GM23248 (cell line): ENCODE measurements at places on chromosomes 5 and 9. TPM values are rescaled to one million over a fixed set of nuclear protein-coding genes. Genes with fewer than 3 reads are reported as not detected.
A peak's percentile ranks its signal among the peaks of the same experiment; 100 is the strongest.

GRCh38 chr5:80686757-80687156, 32.0 kb upstream of the DHFR start:
- peaks cover 13% of the 10 kb centered on the region; the same call in 1 of the 2 replicates for H3K36me3 ChIP-seq
- no peaks in the 10 kb centered on the region for H3K4me1 ChIP-seq
- H3K4me3 ChIP-seq = no peak overlapping the region
- DNase-seq = peak; percentile 46
- H3K27me3 ChIP-seq = no peaks in the 10 kb centered on the region

- H3K4me1 ChIP-seq = peaks cover 11% of the 10 kb centered on the region; the same call in 1 of the 2 replicates
- DNase-seq = peak; percentile 51
- no peak overlapping the region for H3K4me3 ChIP-seq
- H3K27me3 ChIP-seq = no peaks in the 10 kb centered on the region
- H3K36me3 ChIP-seq = no peaks in the 10 kb centered on the region
These were observed 14.1 kb upstream of the MOCS2 start for GRCh38 chr5:53123702-53124101.

DNA sequence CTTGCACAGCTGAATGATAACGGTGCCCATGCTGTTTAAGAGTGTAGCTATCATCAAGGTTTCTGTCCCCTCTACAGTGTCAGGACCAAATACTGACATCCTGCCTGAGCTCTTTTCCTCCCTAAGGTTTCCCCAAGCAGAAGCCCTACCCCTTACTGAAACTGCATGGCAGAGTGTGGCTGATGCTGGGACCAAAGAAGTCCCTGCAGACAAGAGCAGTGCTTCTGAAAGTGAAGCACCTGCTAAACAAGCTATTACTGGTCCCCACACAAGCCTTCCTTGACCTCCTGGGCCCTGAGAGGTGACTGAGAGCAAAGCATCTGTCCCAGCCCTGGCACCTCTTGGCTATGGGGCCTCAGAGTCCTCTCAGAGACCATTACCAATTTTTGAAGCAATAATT, 56.1 kb downstream of the CFAP90 start:
- no peak for DNase-seq
- no peaks in the 10 kb centered on the region; the same call in 1 of the 2 replicates for H3K27me3 ChIP-seq
- no peak overlapping the region for H3K4me3 ChIP-seq
- no peak overlapping the region for H3K27ac ChIP-seq

DNA sequence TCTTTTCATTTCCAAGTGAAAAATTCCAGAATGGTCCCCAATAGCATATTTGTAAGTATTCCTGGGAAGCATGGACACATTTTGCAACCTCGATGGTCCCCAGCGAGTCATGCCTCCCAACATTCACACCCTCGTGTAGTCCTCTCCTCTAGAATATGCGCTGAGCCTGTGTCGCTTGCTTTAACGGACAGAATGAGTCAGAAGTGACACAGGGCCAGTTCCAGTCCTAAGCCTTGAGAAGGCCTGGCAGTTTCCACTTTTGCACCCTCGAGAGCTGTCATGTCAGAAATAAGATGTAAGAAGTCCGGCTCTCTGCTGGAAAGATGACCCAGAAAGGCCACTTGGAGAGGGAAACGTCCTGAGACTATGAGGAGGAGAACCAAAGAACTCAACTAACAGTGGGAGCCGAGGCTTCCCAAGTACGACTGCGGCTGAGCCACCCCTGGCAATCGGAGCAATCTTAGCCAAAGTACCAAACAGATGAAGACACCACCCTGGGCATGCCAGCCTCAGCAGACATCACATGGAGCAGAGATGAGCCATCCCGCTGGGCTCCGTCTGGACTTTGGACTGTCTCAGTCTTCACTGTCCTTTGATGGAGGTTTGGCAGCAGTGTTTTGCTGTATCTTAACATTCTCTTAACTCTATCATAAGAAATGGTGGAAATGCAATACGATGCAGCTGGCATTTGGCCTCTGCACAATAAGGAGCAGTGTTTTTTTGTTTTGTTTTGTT, 42.6 kb upstream of the GFPT2 start:
- H3K4me3 ChIP-seq = no peak overlapping the region
- H3K36me3 ChIP-seq = no peaks in the 10 kb centered on the region
- DNase-seq = peak; percentile 17

- H3K4me3 ChIP-seq = no peak overlapping the region
- no peak overlapping the region for H3K27ac ChIP-seq
- H3K36me3 ChIP-seq = no peaks in the 10 kb centered on the region
- no peak for DNase-seq
- H3K4me1 ChIP-seq = no peaks in the 10 kb centered on the region
These were observed 947.8 kb downstream of the NR2F1-AS1 start for GRCh38 chr5:92633176-92633575.

DNA sequence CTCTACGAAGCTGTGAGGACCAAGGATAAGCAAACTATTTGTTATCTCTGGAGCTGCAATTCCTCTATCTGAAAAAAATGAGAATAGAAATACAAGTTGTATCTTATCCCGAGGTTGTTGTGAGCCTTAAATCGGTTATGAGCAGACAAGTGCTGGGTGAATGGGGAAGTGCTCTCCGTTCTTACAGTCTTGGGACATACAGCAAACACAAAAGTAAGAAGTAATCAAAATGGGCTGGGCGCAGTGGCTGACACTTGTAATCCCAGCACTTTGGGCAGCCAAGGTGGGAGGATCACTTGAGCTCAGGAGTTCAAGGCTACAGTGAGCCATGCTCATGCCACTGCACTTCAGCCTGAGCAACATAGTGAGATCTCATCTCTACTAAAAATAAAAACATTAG, 31.7 kb downstream of the ITK start:
- H3K27ac ChIP-seq = no peak overlapping the region
- H3K4me3 ChIP-seq = no peak overlapping the region
- DNase-seq = no peak
- no peaks in the 10 kb centered on the region for H3K36me3 ChIP-seq
- H3K4me1 ChIP-seq = no peaks in the 10 kb centered on the region

DNA sequence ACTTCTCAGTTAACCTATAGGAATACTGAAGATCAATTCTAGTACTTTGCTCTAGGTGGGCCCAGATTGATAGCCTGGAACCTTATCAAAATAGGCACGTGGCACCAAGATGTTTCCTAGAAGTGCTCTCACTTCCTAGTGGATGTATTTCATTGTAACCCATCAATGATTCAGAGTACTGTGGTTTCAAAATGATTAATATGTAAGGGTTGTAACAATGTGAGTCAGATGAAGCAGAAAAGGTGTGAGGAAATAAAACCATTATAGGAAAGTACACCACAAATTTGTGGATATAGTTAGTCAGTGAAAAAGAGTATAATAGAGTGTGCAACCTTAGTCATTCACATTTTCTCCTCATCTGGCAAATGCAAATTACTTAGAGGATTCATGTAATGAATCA, 177.3 kb upstream of the FST start:
- H3K36me3 ChIP-seq = no peaks in the 10 kb centered on the region
- H3K27me3 ChIP-seq = no peaks in the 10 kb centered on the region
- peak overlapping the region; percentile 6; the same call in 1 of the 2 replicates for H3K27ac ChIP-seq
- peak; percentile 89 for DNase-seq

Gene CCT5
- 301 and 392 TPM in 2 replicates for total RNA-seq

Gene IFNB1
- total RNA-seq = not detected in 2 replicates

Gene HAVCR2
- not detected in 2 replicates for total RNA-seq

Gene SLC36A3
- not detected in 2 replicates for total RNA-seq

Gene ABO
- not detected in 2 replicates for total RNA-seq

Gene PHAX
- 85.7 and 86.5 TPM in 2 replicates for total RNA-seq
